ENCODE measurements at places on chromosomes 11 and 22. TPM values are rescaled to one million over a fixed set of nuclear protein-coding genes. Genes with fewer than 3 reads are reported as not detected.
A peak's percentile ranks its signal among the peaks of the same experiment; 100 is the strongest.

Gene DEPDC7
- 2.4 TPM for total RNA-seq

Gene PRAME
- total RNA-seq = not detected

Gene FOLR3
- total RNA-seq = 1.1 TPM

Gene BCO2
- total RNA-seq = 2.9 TPM

Gene NCR3LG1
- total RNA-seq = 0.07 TPM

- no peak overlapping the region for H3K27ac ChIP-seq
- H3K4me1 ChIP-seq = no peaks in the 10 kb centered on the region
- H3K36me3 ChIP-seq = no peaks in the 10 kb centered on the region
- no peak for DNase-seq
Observed at GRCh38 chr11:82105331-82105998, 628.2 kb downstream of the FAM181B start.

GRCh38 chr22:20319041-20319744, 667 bp downstream of the DGCR6L start:
- H3K27me3 ChIP-seq = no peaks in the 10 kb centered on the region
- H3K27ac ChIP-seq = peak overlapping the region; percentile 99
- H3K4me3 ChIP-seq = peak overlapping the region; percentile 92

DNA sequence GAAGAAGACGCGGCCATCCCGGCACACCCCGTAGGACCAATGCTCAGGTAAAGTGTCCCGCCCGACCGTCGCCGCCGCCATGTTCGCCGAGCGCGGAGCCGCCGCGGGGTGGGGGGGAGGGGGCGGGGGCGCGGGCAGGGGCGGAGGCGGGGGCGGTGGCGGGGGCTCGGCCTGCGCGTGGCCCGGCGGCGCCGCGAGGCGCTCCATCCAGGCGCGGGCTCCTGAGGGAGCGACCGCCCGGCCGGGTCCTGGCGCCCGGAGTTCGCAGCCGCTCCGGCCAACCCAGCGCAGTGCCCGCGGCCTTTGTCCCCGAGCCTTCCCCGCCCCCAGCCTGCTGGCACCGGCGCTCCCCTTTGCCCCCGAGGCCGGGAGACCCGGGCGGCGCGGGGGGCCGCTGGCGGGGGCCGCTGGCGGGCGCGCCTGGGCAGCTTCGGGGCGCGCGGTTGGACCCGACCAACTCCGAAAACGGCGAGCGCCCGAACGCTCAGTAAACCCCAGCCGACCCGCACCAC, at the start of gene PLEKHA7:
PLEKHA7 (minus strand) TSS at position 94 of the 512 bp plus-strand sequence; CDS start at position 81, 13 bp downstream.
- no peak for DNase-seq
- H3K4me3 ChIP-seq = peak within 1 kb of the TSS; percentile 74
- no peaks in the 10 kb centered on the region for H3K36me3 ChIP-seq
- no peak within 1 kb of the TSS for H3K27ac ChIP-seq
- H3K4me1 ChIP-seq = peaks cover 4% of the 10 kb centered on the region

GRCh38 chr11:78851878-78852586, 277.4 kb upstream of the NARS2 start:
- no peaks in the 10 kb centered on the region for H3K27me3 ChIP-seq
- no peak for DNase-seq
- no peak overlapping the region for H3K27ac ChIP-seq
- H3K4me3 ChIP-seq = no peak overlapping the region
- no peaks in the 10 kb centered on the region for H3K4me1 ChIP-seq

- no peak overlapping the region for H3K27ac ChIP-seq
- no peaks in the 10 kb centered on the region for H3K27me3 ChIP-seq
- peaks cover 17% of the 10 kb centered on the region for H3K4me1 ChIP-seq
- peaks cover 30% of the 10 kb centered on the region for H3K36me3 ChIP-seq
- H3K4me3 ChIP-seq = no peak overlapping the region
Observed at GRCh38 chr22:20037419-20037818, 16.5 kb downstream of the TANGO2 start.

GRCh38 chr22:32511274-32511673, 36.7 kb downstream of the FBXO7 start:
- H3K36me3 ChIP-seq = no peaks in the 10 kb centered on the region
- no peak overlapping the region for H3K4me3 ChIP-seq
- H3K27me3 ChIP-seq = no peaks in the 10 kb centered on the region
- no peak overlapping the region for H3K27ac ChIP-seq
- H3K4me1 ChIP-seq = no peaks in the 10 kb centered on the region
- no peak for DNase-seq

DNA sequence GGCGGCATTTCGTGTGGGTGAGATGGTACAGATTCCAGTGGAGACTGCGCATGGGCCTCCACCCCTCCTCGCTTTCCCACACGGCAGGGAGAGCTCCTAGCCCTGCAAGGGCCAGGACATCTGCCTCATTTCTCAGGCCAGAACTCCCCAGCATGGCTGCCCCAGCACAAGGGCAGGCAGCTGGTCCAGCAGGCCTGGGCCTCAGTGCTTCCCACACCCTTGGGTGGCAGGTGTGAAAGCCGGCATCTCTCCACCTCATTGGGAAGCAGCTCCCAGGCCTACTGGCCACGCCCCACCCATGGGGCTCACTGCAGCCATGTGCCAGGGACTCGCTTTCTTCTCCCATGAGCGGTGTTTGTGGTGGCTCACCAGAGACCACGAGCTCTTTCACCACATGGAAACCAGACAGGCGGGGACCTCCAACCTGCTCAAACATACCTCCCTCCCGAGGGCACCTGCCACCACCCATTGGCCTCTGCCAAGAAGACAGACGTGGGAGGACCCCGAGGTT, 79.1 kb downstream of the NAT10 start:
- no peaks in the 10 kb centered on the region for H3K27me3 ChIP-seq
- DNase-seq = no peak
- no peaks in the 10 kb centered on the region for H3K36me3 ChIP-seq
- H3K27ac ChIP-seq = no peak overlapping the region
- H3K4me1 ChIP-seq = no peaks in the 10 kb centered on the region
- no peak overlapping the region for H3K4me3 ChIP-seq

DNA sequence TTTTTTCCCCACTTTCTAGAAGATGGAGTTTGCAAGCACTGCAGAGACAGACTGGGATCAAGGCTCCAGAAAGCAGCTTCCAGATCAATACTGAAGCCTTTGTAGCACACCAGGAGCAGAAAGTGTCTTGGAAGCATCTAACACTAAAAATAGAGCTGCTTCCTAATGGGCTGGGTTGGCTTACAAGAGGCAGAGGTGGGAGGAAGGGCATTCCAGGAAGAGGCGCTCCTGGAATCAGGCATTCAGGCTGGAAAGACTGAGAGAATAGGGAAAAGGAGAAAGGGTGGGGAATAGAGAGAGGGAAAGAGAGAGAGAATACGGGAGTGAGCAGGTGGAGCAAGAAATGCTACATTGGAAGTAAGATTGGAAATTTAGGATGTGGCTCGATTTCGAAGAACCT, 395.9 kb downstream of the OPCML start:
- no peaks in the 10 kb centered on the region for H3K36me3 ChIP-seq
- H3K4me3 ChIP-seq = no peak overlapping the region
- DNase-seq = no peak
- no peaks in the 10 kb centered on the region for H3K4me1 ChIP-seq
- H3K27me3 ChIP-seq = no peaks in the 10 kb centered on the region

- no peak overlapping the region for H3K4me3 ChIP-seq
- H3K4me1 ChIP-seq = no peaks in the 10 kb centered on the region
- DNase-seq = no peak
Observed at GRCh38 chr11:79212741-79213190, 228.1 kb downstream of the TENM4 start.

- H3K4me1 ChIP-seq = peaks cover 35% of the 10 kb centered on the region
- H3K27ac ChIP-seq = peak overlapping the region; percentile 91
- H3K36me3 ChIP-seq = no peaks in the 10 kb centered on the region
- H3K4me3 ChIP-seq = peak overlapping the region; percentile 91
Observed at GRCh38 chr11:47848700-47849155, 578 bp upstream of the NUP160 start.

DNA sequence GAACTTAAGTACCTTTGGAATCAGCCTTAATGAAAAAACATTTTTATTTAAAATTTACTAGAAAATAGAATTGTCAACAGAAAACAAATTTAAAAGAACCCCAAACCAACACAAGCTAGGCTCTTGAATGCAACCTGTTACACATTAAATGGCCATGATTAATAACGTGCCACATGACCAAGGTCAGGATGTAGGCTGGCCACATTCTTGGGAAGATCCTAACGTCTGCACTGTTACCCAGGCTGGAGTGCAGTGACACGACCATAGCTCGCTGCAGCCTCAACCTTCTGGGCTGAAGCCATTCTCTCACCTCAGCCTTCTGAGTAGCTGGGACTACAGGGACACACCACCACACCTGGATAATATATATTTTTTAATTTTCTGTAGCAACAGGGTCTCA, 126.4 kb upstream of the APOA1 start:
- DNase-seq = no peak
- no peak overlapping the region for H3K27ac ChIP-seq
- H3K27me3 ChIP-seq = no peaks in the 10 kb centered on the region
- no peaks in the 10 kb centered on the region for H3K36me3 ChIP-seq

DNA sequence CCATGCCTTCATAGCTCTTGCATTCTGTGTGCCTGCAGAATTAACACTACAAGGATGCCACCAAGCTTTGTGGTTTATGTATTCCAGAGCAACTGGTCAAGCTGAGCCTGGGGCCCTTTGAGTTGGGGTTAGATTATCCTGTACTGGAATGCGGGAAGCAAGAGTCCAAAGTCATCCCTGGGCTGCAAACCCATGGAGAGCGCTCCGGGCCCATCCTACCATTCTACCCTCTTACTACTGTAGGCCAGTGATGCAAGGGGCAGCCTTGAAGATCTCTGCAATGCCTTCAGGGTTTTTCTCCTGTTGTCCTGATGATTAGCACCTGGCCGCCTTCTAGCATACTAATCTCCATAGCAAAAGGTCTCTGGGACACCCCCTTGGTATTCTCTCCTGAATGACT, 51.3 kb downstream of the TUG1 start:
- no peaks in the 10 kb centered on the region for H3K27me3 ChIP-seq
- H3K4me1 ChIP-seq = no peaks in the 10 kb centered on the region
- H3K4me3 ChIP-seq = no peak overlapping the region
- H3K27ac ChIP-seq = no peak overlapping the region
- no peak for DNase-seq

DNA sequence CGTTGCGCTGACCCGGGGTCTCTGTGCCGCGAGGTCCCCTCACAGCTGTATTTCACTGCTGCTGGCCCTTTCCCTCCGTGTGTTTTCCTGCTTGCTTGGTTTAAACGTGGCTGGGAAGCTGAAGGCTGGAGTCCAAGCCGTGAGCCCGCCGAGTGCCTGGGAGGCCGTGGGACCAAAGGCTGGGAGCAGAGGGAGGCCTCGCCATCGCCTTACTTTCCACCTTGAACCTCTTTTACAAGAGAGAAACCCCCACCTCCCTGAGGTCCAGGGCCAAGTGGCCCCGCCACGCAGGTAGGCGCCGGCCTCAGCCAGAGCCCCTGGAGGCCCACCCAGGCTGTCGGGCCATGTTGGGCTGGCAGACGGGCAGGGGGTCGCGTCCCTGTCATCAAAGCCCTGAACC, 411.6 kb downstream of the TBC1D22A start:
- no peaks in the 10 kb centered on the region for H3K27me3 ChIP-seq
- no peaks in the 10 kb centered on the region for H3K4me1 ChIP-seq
- no peak for DNase-seq
- no peak overlapping the region for H3K27ac ChIP-seq
